ENCODE measurements at places on chromosomes 7 and 10. TPM values are rescaled to one million over a fixed set of nuclear protein-coding genes. Genes with fewer than 3 reads are reported as not detected.

- DNase-seq = no peak
These were observed 114.3 kb upstream of the ZNF438 start for GRCh38 chr10:31145986-31146385.

DNA sequence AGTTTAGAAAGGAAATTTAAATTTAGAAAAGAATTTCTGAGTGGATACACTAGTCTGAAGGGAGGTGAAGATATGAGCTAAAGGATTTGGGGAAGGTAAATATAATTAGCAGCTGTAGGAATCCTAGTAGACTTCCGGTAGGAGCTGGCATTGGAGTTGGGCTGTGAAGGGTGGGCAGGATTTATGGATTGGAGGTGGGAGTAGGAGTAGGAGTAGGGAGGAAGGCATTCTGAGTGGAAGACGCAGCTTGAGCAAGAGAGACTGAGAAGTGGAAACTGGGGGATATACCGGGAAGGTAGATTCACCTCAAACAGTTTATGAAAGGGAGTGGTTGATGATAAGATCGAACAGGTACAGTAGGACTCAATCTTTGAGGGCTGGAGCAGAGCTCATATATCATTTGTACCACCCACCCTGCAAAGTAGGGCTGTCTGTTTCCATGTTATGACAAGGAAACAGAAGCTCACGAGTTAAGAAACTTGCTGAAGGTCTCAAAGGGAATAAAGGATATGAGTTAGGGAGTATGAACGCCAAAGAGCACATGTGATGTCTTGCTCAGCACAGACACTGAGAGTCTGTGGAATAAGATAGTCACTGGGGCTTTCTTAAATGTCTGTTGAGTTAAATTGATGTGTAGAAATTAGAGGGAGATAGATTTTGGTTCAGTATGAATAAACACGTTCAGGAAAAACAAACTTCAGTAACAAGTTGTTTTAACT is 81.6 kb downstream of the RPS24 start:
- DNase-seq = no peak

DNA sequence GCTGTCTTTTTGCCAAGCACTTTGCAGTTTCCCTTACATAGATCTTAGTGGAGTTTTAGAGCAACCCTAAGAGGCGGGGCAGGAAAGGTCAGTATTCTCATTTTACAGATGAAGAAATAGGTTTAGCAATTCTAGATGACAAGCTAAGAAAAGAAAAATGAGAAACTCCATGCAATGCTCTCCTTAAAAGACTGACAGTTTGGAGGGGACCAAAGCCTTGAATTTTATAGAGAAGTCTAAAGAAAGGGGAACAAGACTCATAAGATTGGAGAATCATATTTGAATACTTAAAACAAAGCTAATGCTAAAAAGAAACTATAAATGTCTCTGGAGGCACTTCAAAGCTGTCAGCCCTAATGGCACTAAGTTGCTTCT is 19.6 kb downstream of the CEP55 start:
- DNase-seq = no peak

The ADAM22 gene
- total RNA-seq = 8.5 TPM

GRCh38 chr10:43259213-43259991 is 7.5 kb downstream of the RASGEF1A start:
- DNase-seq = no peak

The FGFR2 gene
- total RNA-seq = 49.7 TPM

- no peak for DNase-seq
These were observed 417.5 kb downstream of the KCNMA1 start for GRCh38 chr10:77220150-77220549.

The CTNNA3 gene
- 7.2 TPM for total RNA-seq

DNA sequence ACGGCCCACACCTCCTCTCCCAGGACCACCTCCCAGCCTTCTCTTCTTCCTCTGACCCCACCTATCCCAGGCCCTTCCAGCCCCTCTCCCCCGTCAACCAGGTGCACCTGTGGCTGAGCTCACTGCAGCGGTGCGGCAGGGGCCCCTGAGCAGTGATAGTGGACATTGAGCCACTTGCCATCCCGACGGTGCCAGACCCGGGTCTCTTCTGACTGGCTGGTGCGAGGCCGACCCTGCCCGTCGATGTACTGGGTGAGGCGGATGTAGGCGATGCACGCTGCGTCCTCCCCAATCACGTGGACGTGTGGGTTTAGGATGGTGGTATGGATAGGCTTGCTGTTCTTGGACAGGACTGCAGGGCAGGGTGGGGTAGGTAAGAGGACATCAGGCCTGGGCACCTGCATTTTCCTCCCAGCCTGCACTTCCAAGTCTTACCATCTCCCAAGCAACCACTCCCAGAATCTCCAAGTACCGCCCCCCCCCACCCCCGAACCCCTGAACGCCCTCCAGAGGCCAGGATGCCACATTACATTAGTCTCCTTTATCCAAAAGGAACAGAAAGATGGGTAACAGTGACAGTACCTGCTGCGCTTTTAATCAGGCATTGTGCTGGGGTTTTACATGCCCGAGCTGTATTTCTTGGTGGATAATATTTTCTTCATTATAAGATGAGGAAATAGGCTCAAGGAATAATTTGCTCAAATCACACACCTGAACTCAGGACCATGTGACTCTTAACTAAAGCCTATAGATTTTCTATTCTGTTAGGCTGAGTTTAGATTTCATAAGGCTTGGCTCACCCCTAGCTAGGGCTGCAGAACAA is 3.7 kb upstream of the NDST2 start:
- DNase-seq = no peak

- no peak for DNase-seq
These were observed 45.7 kb upstream of the PTPRN2 start for GRCh38 chr7:158633055-158633956.

DNA sequence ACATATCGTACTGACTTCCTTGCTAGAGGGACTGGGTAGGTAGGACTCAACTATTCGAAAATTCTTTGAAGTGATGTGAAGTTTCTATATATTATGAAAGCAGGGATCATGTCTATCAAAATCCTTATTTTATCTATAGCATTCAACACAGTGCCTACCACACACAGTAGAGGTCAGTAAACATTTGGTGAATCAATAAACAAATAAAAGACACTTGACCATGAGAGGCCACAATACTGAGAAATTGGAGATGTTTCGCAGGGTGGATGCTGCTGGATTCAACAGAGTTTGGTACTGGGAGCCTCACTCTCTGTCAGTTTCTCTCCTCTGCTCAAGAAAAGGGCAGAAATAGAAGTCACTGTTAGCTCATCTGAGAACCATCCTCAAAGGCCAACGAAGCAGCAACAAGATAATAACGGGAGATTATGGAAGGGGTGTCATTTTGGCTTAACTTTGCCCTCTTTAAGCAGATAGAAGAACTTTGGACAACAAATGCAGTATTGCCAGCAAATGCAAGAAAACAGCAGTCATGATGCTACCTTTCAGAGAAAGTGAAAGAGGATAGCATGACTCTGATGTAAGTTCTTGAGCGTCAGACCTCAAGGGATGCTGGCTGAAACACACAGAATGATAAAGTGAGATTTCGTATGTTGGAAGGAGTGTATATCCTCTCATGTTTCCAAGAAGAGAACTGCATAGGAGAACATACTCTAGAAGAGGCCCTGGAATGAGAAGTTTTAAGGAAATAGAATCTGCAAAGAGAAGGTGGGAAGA is 107.6 kb downstream of the SEMA3E start:
- no peak for DNase-seq

The NUP205 gene
- total RNA-seq = 33.1 TPM

The SUN1 gene
- total RNA-seq = 177 TPM

Data from prostate gland (tissue), 2 donors.